KBM-7 (cell line): ENCODE measurements at places on chromosomes 12 and 14.

DNA sequence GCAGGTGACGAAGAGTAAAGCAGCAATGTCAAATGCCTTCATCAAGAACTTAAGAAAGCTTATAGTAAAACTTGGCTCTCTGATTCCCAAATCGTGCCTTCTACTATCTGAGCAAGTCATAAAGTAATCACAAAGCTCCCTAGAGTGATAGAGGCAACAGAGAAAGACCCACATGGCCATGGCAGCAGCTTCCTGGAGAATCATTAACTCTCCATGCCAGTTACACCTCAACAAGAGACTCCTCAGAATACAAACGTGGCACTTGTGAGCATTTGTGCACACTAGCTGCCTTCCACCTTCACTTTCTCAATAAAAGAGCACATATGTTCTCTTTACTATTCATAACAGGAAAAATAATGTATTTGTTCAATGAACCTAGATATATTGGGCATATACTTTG lies 48.0 kb downstream of the PLCZ1 start:
- DNase-seq, result no peak

- DNase-seq, result no peak
Measured at GRCh38 chr12:4817880-4818279, 91.8 kb upstream of the KCNA1 start.

GRCh38 chr14:78530078-78530477 lies 359.9 kb downstream of the NRXN3 start:
- peak; percentile 29 for DNase-seq

GRCh38 chr12:124381456-124382296 lies 86.8 kb downstream of the RFLNA start:
- no peak for DNase-seq

DNA sequence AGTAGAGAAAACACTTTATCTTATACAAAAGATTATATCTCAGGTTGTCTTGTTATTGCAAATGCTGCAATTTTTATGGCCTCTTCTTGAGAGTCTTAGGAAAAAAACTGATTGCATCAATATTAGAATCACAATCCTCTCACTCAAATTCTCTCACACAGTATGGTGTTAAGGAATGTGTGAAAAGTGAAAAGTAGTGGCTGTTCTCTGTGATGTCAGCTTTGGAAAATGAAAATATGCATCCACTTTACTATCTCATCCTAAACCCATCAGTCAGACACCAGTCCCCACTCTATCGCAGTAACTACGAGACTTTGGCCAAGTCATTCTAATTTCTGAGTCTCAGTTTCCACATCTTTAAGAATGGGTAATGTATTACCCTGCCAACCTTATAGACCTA lies 32.6 kb upstream of the NTF3 start:
- no peak for DNase-seq

GRCh38 chr14:96744262-96744661 lies 52.9 kb upstream of the VRK1 start:
- DNase-seq, result no peak

GRCh38 chr14:38605193-38606114 lies 349.6 kb upstream of the CLEC14A start:
- DNase-seq, result no peak

- DNase-seq, result peak; percentile 15
Measured at GRCh38 chr12:102169922-102170621, 27.6 kb downstream of the PMCH start.

GRCh38 chr12:113184098-113184899 lies 979 bp downstream of the DDX54 start:
- DNase-seq, result no peak
